ENCODE measurements at places on chromosomes 5 and 9.

GRCh38 chr9:75149841-75150241, 61.5 kb downstream of the OSTF1 start:
- no peak for DNase-seq

GRCh38 chr9:17436854-17437253, 142.0 kb upstream of the SH3GL2 start:
- no peak for DNase-seq

DNA sequence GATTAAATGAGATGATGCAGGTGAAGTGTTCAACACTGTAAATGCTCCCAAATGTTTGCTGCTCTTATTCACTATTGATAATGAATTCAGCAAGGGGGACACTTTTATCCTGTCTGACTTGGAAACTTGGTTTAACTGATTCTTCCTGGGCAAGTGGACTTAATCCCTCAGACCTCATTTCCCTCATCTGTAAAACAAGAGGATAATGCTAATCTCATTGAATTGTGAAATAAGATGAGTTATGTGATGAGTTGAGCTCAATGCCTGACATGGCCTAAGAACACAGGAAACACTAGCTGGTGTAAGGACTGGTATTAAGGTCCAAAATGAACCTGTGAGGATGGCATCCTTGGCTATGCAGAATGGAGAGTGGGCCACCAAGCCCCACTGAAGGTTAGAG, 23.3 kb downstream of the TNFSF15 start:
- DNase-seq: no peak

DNA sequence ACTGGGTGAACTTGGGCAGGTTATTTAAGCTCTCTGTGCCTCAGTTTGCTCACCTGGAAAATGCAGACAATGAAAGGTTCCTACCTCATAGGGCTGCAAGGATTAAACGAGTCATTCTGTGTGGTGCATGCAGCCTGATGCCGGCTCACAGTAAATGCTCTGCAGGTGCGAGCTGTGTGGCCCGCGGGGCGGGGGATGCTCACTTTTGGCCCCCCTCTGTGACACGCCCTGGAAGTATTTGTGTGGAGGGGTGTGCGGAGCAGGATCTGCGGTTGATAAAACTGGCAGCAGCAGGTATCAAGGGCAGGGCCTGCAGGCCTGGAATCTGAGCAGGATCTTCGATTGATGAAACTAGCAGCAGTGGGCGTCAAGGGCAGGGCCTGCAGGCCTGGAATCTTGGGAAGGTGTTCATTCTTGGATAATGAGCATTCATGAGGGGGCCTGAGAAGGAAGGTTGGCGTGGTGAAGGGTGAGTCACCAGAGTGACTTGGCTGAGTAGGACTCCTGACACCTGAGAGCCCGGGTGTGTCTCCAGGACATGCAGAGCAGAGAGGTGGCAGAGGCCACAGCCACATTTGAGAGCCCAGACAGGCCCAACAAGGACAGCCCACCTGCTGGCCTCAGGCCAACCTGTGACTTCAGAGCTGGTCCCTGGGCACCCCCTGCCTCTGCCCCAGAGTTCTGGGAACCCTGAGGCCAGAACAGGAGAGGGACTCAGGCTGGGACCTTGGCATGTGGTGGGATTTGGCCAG, 11.9 kb downstream of the UNC5A start:
- no peak for DNase-seq

- no peak for DNase-seq
Observed at GRCh38 chr5:150401076-150401375, 11.7 kb downstream of the CD74 start.

GRCh38 chr5:109697339-109697738, 7.6 kb downstream of the MAN2A1 start:
- no peak for DNase-seq

DNA sequence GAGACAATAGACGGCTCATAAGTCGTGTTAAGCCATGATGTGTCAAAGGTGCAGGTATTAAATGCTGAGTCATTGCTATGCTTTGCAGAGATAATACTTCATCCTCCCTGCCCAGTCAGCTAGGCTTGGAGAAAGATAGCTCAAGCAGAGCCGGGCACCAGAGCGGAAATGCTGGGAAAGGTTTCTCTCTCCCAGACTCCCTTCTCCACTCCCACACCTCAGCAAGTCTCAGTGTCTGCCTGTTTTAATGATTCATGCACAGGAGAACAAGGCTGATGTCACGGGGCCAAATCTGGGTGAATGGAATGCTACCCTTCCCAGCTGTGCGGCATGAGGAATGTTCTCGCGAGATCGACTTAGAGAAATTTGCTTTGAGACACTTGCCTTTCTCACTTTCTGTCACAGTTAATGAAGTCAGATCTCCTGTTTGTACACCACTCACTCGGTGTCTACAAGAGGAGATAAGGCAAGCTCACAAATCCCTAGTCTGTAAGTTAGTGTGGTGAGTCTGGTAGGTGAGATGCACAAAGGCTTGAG, 204.4 kb downstream of the EFNA5 start:
- DNase-seq: no peak

GRCh38 chr9:134768709-134769351, 111.8 kb upstream of the FCN2 start:
- no peak for DNase-seq

DNA sequence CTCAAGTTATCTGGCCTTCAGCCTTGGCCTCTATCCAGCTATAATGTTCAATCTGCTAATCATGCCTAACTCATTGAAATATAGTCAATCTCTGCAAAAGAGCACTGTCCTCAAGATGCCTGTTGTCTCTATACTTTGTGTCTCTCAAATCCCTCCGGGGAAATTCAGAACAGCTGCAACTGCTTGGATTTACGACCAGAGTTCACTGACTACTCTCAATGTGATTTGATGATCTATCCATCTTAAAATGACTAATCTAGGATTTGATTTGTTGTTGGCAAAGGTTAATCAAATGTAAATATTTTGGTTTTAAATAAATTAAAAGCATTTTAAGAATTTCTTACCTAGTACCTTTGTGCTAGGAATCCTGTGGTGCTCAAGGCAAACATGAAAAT, 40.9 kb downstream of the SVEP1 start:
- no peak for DNase-seq

- no peak for DNase-seq
Observed at GRCh38 chr9:130659699-130660248, 4.6 kb upstream of the PRDM12 start.

GRCh38 chr5:1190837-1191239, 10.6 kb upstream of the SLC6A19 start:
- DNase-seq: no peak

- no peak for DNase-seq
Observed at GRCh38 chr9:89390578-89391116, 72.3 kb downstream of the SECISBP2 start.

- DNase-seq: no peak
Observed at GRCh38 chr5:111741278-111741677, 15.7 kb downstream of the NREP start.

DNA sequence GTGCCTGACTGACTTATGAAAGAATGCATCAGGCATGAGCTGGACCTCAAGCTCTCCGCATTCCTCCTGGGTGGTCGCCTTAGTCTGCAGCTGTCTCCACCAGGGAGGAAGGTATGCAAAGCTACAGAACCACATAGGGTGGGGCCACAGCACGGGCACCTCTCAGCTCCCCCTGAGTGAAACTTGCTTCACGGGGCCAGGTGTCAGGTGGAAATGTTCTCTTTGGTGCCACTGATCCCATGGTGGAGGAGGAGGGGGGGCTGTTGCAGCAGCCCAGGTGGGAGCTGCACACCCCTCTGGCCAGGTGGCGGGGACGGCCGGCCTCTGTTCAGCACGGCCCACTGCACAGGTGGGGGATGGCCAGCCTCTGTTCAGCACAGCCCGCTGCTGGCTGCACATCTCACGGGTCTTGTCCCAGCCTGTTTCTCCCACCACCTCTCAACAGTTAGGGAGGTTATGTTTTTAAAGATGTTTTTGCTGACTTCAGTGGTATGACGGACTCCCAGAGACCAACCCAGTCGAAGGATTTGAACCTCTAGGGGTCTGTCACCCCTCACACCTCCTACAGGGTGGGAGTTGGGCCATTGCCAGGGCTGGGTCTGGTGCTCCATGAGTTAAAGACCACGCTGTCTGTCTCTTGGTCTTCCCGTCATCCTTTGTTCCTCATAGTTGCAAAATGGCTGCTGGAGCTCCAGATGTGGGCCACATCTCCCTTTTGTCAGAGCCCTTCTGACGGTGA, 34.3 kb downstream of the MRPL36 start:
- DNase-seq: no peak

- no peak for DNase-seq
Observed at GRCh38 chr5:41071975-41072374, 833 bp upstream of the MROH2B start.

GRCh38 chr5:593511-593910, 18.6 kb upstream of the CEP72 start:
- no peak for DNase-seq

GRCh38 chr5:170848033-170848432, 13.8 kb upstream of the RANBP17 start:
- no peak for DNase-seq

DNA sequence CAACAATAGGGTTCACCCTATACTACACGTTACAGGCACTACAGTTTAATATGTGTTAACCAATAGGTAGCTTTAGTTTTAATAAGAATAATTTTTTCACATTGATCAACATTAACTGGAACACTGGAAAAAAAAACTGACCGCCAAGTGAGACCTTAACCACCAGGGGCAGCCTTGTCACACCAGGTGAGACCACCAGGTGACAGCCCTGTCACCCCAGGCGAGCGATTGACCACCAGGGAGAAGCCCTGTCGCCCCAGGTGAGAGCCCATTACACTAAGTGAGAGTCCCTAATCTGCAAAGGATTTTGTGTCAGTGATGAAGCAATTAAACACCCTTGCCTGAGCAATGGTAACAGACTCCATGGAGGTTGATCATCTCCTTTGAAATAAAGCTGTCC, 75.4 kb upstream of the SYK start:
- no peak for DNase-seq

GRCh38 chr5:62042007-62042406, 264.0 kb upstream of the KIF2A start:
- no peak for DNase-seq

- DNase-seq: no peak
Observed at GRCh38 chr5:79503794-79504495, 10.0 kb downstream of the HOMER1 start.

All from stimulated activated effector memory CD8-positive, alpha-beta T cell treated with anti-CD3 and anti-CD28 coated beads, Interleukin-12 subunit alpha, Interleukin-12 subunit beta, amount 100 ng/mL, for 72 hours (primary cell).